ENCODE measurements at places on chromosomes 3 and 15.

GRCh38 chr3:170044795-170045244 lies 7.0 kb downstream of the GPR160 start:
- DNase-seq = no peak

DNA sequence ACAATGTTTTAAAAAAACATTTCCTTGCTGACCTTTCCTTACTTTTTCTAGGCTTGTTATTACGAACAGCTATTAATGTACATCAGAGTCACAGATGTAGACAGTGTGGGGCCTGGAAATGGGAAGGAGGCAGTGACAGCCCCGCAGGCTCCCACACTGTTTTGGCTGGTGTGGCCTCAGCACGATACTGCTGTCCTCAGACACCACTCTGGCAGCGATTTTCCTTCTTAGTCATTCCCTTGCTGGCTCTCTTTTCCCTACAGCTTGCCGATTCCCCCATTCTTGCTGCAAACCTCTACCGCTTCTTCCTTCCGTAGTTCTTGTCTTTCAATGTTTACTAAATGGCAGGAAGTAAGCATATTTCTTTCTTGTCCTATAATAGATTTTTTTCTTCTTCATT lies 113.1 kb downstream of the ABI3BP start:
- no peak for DNase-seq

GRCh38 chr15:88529021-88529630 lies 17.4 kb downstream of the DET1 start:
- no peak for DNase-seq

DNA sequence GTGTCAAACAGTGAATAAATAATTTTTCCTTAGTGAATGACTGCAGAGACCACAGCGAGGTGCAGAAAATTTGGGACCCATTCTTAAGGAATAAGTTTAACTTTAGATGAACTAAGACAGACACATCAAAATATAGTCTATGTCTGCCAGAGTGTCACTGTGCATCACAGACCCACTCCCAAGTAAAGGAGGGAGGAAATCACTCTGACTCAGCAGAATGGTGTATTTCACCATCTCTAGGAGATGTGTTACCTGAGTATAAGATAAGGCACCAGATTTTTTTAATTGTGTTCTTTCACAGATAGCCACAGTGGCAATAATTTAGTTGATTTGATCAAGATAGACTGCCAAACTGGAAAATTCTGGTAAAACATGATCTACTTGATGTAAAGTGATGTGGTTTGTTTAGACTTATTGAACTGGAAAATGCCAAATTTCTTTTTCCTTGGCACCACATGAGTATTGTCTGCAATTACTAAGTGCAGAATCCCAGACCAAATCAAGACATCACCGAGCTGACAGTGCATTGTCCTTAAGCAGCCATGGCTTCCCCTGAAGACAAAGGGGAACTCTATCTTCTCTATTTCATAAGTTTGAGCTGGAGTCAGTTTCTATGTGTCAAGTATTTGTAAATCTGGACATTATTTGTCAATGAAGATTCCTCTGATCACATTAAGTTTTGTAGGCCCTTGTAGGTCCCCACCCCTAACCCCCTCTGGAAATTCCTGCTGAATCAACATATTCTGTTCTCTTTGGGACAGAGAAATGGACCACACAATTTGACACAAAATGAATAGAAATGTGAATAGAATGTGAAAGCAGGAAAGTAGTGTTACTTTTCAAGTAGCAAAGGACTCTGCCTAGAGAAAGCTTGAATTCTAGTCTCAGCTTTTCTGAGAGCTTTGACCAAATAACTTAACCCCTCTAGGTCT lies 47.6 kb downstream of the TIPARP start:
- DNase-seq = no peak

DNA sequence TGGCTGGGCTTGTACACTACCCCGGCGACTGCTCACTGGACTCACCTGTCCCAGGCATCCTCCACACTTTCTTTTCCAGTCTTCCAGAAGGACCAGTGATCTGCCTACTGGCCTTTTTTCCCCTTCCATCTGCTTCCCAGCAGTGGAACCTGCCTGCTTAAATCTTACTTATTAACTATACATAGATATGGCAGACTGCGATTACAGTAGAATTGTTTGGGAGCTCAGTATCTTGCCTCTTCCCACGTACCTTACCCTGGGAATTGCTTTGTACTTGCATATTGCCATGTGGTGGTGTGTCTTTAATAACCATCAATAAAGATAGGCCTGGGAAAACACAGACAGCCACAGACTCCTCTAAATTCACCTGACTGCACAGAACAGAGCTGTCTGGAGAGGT lies 11.8 kb upstream of the HES1 start:
- no peak for DNase-seq

Data from effector memory CD8-positive, alpha-beta T cell (primary cell).